ENCODE measurements at places on chromosomes 5 and 9. TPM values are rescaled to one million over a fixed set of nuclear protein-coding genes. Genes with fewer than 3 reads are reported as not detected.

GRCh38 chr9:79984429-79985067 is 412.8 kb downstream of the TLE4 start:
- no peak overlapping the region for H3K4me3 ChIP-seq
- peaks cover 4% of the 10 kb centered on the region for H3K4me1 ChIP-seq
- H3K27ac ChIP-seq: no peak overlapping the region
- no peak for DNase-seq

GRCh38 chr5:126509339-126509738 is 85.7 kb downstream of the ALDH7A1 start:
- peak overlapping the region; percentile 50 for H3K27ac ChIP-seq
- no peaks in the 10 kb centered on the region for H3K36me3 ChIP-seq
- DNase-seq: no peak
- no peaks in the 10 kb centered on the region for H3K27me3 ChIP-seq

GRCh38 chr5:124651663-124652513 is 94.6 kb downstream of the ZNF608 start:
- H3K4me3 ChIP-seq: peak overlapping the region; percentile 46
- H3K36me3 ChIP-seq: no peaks in the 10 kb centered on the region
- H3K4me1 ChIP-seq: peaks cover 74% of the 10 kb centered on the region
- peak; percentile 91 for DNase-seq

DNA sequence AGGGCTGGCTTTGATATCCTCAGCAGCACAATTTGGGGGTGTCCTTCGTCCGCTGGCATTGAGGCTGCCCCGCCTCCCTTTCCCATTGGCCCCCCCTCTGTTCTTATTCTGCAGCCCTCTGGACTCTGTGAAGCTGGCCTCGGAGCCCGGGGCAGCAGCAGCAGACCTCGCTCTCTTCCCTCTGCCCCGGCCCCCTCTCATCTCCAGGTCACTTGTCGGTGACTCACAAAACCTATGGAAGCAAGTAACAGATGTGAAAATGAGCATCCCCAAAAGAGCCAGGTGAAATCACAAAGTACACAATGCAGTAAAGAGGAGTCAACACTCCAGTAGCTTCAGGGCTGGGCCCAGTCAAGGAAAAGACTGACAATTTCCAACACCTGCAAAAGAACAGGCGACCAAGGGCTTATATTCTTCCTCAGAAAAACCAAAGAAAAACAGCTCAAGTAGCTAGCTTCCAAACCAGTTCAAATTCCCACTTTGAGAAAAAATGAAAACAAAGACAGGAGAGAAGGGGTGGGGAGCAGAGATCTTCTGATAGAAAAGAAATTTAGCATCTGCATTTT is 97.5 kb downstream of the ZNF608 start:
- no peaks in the 10 kb centered on the region for H3K27me3 ChIP-seq
- peaks cover 8% of the 10 kb centered on the region for H3K36me3 ChIP-seq
- peak overlapping the region; percentile 84 for H3K27ac ChIP-seq

DNA sequence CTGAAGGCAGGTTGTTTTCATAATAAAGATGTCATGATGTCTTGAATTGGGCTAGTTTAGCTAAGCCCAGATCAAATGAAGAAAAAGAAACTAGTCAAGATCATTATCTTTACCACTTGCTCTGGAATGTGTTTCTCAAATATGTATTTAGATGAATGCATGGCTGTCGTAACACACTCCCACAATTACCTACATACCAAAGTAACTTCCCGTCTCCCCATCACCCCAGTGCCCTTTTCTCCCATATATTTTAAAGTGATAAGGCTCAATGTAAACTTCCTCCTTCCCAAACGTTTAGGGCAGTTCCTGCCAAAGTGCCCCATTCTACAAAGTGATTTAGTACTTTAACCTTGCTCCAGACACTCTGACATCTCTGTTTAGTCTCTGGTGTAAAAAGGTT is 61.4 kb downstream of the SLC1A3 start:
- H3K27me3 ChIP-seq: no peaks in the 10 kb centered on the region
- H3K36me3 ChIP-seq: no peaks in the 10 kb centered on the region
- H3K4me3 ChIP-seq: no peak overlapping the region
- H3K27ac ChIP-seq: no peak overlapping the region
- no peaks in the 10 kb centered on the region for H3K4me1 ChIP-seq

The C9orf72 gene
- total RNA-seq: 27.6 TPM

DNA sequence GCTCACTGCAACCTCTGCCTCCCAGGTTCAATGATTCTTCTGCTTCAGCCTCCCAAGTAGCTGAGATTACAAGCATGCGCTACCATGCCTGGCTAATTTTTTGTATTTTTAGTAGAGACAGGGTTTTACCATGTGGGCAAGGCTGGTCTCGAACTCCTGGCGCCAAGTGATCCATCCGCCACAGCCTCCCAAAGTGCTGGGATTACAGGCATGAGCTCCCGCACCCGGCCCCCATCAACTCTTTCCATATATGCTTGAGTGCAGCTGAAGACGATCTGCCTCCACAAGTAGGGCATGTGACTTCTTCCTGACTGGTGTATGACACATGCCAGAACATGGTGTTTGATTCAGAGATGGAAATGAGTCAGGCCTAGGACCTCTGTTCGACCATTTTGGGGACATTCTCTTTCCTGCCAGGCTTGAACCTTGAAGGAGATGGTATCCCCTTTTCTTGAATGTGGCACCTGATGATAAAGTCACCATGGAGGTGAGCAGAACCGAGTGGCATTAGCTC is 7.5 kb upstream of the CNOT6 start:
- no peaks in the 10 kb centered on the region for H3K36me3 ChIP-seq
- H3K27me3 ChIP-seq: no peaks in the 10 kb centered on the region
- no peaks in the 10 kb centered on the region for H3K4me1 ChIP-seq
- no peak overlapping the region for H3K27ac ChIP-seq
- H3K4me3 ChIP-seq: no peak overlapping the region
- no peak for DNase-seq

- no peak overlapping the region for H3K27ac ChIP-seq
- no peak overlapping the region for H3K4me3 ChIP-seq
- peaks cover 13% of the 10 kb centered on the region for H3K27me3 ChIP-seq
- peaks cover 14% of the 10 kb centered on the region for H3K4me1 ChIP-seq
- no peak for DNase-seq
Observed at GRCh38 chr9:83060556-83060955, 2.4 kb downstream of the RASEF start.

The ZNF454 gene
- 2.0 TPM for total RNA-seq

The ANKRD18B gene
- total RNA-seq: under 0.01 TPM

The SLC6A19 gene
- total RNA-seq: not detected

DNA sequence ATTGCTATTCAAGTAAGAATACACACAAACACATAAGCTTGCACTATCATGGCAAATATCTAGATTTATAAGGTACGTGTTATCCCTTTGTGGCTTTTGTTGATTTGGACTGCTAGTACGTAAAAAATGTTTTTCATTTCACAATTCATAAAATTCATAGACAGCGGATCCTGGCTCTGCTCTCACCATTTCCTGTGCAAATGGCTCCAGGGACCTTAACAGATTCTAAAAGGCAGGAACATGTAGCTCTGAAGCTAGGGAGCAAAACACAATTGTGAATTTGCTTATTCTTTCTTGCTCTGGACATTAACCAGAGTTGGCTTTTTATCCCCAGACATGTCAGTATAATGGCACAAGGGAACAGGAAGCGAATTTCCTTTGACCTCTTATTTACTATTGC is 1019.9 kb upstream of the WWC1 start:
- DNase-seq: no peak
- H3K4me3 ChIP-seq: no peak overlapping the region
- no peaks in the 10 kb centered on the region for H3K36me3 ChIP-seq
- no peak overlapping the region for H3K27ac ChIP-seq
- peaks cover 4% of the 10 kb centered on the region for H3K4me1 ChIP-seq

- DNase-seq: no peak
- H3K4me3 ChIP-seq: no peak overlapping the region
- H3K27ac ChIP-seq: no peak overlapping the region
- no peaks in the 10 kb centered on the region for H3K36me3 ChIP-seq
- H3K27me3 ChIP-seq: no peaks in the 10 kb centered on the region
Observed at GRCh38 chr5:6393596-6394194, 15.3 kb upstream of the MED10 start.

DNA sequence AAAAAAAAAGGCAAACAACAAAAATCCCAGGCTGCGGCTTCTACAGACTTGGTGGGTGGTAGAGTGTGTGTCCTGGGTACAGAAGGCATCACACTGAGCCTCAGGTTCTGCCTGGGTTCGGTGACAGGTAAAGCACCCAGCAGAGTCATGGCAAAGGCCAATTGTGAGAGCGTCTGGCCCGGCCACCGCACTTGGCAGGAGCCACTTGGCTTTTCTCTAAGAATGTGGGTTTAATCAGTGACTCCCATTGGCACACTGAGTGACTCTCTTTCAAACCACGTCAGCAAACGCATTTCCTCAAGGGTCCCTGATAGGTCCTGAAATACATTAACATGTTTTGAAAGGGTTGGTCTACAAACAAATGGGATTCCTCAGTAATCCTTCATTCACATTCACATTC is 17.0 kb downstream of the COL23A1 start:
- H3K27ac ChIP-seq: no peak overlapping the region
- DNase-seq: no peak
- peaks cover 29% of the 10 kb centered on the region for H3K27me3 ChIP-seq
- H3K36me3 ChIP-seq: no peaks in the 10 kb centered on the region
